Stimulated activated effector memory CD8-positive, alpha-beta T cell treated with anti-CD3 and anti-CD28 coated beads, Interleukin-12 subunit alpha, Interleukin-12 subunit beta, amount 100 ng/mL, for 72 hours (primary cell): ENCODE measurements at places on chromosomes 16 and 17.

DNA sequence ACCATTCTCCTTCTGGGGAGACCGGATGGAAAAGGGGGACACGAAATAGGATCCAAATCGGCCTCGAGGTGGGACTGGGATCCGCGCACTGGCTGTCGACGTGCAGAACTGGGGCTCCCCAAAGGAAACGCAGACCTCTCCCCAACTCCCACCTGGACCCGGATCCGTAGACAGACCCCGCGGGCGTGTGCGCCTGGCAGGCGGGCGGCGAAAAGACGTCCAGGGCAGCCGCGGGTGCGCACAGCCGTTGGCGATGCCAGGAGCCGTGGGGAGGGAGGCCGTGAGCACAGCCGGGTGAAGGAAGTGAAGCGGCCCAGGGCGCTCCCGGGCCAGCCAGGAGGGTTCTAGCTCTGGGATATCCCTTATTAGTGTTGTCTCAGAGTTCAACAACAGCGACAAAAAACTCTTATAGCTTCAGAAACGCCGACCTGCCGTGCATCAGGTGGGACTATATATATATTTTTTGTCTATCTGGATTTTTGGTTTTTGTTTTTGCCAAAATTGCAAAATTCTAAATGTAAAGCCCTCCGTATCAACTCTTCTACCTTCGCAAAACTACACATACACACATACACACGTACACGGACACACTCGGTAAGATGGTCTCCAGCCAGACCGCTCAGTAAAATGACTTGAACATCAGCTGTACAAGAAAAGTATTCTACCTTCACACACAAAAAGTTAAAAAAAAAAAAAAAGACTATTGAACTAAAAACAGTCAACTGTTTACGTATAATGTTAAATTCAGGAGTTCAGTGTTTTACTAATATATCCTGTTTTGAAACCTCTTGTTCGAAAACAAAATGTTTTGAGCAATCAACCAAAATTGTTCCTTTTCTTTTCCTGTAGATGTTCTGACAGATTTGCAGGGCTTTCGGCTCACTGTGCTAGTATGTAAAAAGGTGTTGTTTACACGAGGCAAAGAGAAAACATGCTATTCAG lies 5.2 kb upstream of the AATF start:
- DNase-seq: no peak

DNA sequence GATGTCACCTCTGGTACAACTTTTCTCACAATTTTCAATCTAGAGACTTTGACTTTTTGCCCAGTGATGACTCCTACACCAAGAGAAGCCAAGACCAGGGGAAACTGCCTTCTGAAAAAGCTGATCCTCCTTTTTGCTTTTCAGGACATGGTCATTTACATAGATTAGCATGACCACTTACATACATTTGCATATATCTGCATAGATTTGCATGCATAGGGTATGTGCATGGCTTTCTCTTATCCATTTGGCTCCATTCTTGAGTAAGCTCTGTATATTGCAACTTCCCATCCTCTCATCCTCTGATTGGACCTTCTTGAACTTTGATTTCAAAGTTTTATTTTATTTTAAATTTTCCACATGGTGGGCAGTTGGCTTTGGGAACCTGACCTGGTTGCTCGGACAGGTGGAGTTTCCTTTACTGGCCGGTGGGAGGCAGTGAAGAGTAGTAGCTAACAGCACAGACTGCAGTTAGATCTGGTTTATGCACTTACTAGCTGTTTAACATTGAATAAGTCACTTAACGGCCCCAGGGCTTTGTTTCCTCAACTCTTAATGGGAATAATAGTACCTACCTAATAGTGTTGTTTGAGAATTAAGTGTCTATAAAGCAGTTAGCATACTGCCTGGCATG lies 92.9 kb downstream of the GPR139 start:
- DNase-seq: no peak

DNA sequence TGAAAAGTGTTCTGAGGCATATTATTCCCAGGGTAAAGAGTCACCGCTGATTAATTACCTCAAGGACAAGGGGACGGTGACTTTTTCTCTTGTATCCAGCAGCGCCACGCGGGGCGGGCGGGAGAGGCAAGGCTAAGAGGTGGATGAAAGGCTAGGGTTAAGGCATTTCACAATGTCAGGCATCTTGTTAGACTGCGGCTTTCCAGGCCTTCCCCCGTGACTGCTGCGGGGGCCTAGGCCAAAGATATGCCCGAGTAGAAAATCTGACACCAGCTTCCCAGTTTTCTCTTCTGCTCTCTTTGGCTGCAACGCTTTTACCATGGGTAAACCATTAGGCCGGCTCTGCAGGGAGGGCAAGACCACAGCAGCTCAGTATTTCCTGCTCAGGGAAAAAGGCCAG lies 698.2 kb downstream of the MAF start:
- no peak for DNase-seq

- no peak for DNase-seq
These were observed 24.3 kb upstream of the GSE1 start for GRCh38 chr16:85588562-85589503.

DNA sequence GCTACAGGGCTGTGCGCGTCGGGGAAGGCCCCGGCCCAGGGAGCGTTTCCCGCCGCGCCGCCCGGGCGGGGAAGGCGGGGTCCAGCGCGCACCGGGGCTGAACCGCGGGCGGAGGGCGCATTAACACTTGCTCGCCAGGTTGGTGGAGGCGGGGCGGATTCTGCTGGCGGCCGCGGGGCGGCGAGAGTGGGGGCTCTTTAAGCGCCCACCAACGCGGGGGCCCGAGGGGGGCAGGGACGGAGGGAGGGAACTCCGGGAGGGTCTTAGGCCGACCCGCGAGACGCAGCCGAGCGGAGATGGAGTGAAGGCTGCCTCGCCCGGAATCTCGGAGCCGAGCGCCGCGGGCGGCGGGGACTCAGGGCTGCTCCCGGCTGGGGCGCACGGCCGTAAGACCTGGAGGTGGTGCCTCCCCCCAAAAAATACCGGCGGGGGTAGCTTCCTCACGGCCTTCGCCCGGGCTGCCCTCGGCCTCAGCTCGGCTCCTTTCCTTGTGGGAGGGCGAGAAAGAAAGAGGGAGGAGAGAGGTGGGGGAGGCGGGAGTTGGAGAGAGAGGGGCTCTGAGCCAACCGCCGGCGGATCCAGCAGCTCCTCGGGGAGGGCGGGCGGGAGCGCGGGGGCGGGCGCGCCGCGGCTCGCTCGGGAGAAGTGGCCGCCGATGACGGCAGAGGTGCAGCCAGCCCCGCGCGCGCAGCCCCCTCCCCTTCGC lies 415 bp upstream of the FOXF1 start:
- no peak for DNase-seq

DNA sequence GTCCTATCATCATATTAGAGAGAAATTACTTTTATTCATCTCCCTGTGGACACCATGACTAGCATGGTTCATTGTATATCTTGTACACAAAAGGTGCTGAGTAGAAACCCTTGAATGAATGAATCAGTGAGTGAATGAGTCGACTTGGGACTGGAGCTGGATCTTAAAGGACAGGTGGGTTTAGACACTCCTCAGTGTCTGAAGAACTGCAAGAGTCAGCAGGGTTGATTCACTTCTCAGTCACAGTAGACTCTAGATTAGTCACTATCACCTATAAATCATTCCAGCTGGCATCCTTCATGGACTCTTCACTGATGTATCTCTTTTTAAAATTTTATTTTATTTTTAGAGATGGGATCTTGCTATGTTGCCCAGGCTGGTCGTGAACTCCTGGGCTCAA lies 30.1 kb upstream of the PMFBP1 start:
- DNase-seq: no peak
